ENCODE measurements at places on chromosomes 12 and 14. TPM values are rescaled to one million over a fixed set of nuclear protein-coding genes. Genes with fewer than 3 reads are reported as not detected.

C1QL4 gene
- total RNA-seq, result not detected

ZBTB42 gene
- 4.7 TPM for total RNA-seq

DNA sequence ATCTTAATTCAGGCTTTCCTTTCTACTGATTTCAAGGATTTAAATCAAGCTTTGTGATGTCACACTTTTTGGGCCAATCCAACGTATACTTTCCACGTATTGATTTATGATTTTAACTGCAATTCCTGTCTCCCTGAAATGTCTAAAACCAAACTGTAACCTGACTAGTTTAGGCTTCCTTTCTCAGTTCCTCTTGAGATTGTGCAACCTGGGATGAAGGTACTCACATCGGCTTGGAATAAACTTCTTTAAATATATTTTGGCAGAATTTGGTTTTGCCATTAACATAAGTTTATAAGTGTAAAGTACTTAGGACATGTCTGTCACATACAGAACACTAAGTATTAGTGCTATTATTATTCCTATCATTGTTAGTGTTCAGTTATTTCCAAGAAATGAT lies 224.6 kb downstream of the CRADD start:
- no peaks in the 10 kb centered on the region for H3K27me3 ChIP-seq
- no peak overlapping the region for H3K4me3 ChIP-seq
- no peaks in the 10 kb centered on the region for H3K4me1 ChIP-seq
- H3K27ac ChIP-seq, result no peak overlapping the region

DNA sequence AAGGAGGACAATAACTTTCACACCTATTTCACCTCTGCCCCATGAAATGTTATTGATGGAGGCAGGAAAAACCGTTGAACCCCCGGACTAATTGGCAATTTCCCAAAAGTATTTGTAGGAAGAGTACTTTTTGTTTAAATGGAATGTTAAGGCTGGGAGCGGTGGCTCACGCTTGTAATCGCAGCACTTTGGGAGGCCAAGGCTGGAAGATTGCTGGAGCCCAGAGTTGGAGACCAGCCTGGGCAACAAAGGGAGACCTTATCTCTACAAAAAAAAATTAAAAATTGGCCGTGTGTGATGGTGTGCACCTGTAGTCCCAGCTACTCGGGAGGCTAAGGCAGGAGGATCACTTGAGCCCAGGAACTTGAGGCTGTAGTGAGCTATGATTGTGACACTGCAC lies 26.0 kb upstream of the SPTLC2 start:
- no peaks in the 10 kb centered on the region for H3K27me3 ChIP-seq
- H3K4me1 ChIP-seq, result no peaks in the 10 kb centered on the region
- H3K36me3 ChIP-seq, result no peaks in the 10 kb centered on the region
- no peak overlapping the region for H3K4me3 ChIP-seq
- no peak for DNase-seq

- no peaks in the 10 kb centered on the region for H3K27me3 ChIP-seq
- no peaks in the 10 kb centered on the region for H3K36me3 ChIP-seq
- no peak overlapping the region for H3K27ac ChIP-seq
- no peak overlapping the region for H3K4me3 ChIP-seq
- no peaks in the 10 kb centered on the region for H3K4me1 ChIP-seq
These were observed 2.0 kb upstream of the ALX1 start for GRCh38 chr12:85277900-85278597.

DNA sequence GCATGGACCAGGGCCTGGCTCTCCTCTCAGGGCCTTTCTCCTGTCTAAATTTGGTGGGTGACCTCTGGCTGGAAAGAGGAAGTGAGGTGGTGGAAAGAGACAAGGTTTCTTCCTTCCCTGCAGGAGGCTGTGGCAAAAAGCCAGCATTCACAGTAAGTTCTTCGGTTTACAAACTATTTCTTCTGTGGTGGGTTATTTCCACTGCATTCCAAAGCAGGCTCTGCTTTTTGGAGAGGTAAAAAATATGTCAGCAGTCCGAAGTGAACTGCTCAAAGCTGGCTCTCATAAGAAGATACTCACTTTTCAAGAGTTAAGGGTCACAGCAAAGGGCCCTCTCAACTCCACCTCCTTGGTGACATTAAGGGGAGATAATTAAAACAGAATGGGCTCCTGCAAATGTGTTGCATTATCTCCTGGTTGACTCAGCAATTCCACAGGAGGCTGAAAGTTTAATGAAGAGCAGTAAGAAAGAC lies 48.9 kb upstream of the POC1B start:
- no peaks in the 10 kb centered on the region for H3K4me1 ChIP-seq
- H3K36me3 ChIP-seq, result no peaks in the 10 kb centered on the region
- H3K4me3 ChIP-seq, result no peak overlapping the region
- DNase-seq, result no peak
- no peak overlapping the region for H3K27ac ChIP-seq

DNA sequence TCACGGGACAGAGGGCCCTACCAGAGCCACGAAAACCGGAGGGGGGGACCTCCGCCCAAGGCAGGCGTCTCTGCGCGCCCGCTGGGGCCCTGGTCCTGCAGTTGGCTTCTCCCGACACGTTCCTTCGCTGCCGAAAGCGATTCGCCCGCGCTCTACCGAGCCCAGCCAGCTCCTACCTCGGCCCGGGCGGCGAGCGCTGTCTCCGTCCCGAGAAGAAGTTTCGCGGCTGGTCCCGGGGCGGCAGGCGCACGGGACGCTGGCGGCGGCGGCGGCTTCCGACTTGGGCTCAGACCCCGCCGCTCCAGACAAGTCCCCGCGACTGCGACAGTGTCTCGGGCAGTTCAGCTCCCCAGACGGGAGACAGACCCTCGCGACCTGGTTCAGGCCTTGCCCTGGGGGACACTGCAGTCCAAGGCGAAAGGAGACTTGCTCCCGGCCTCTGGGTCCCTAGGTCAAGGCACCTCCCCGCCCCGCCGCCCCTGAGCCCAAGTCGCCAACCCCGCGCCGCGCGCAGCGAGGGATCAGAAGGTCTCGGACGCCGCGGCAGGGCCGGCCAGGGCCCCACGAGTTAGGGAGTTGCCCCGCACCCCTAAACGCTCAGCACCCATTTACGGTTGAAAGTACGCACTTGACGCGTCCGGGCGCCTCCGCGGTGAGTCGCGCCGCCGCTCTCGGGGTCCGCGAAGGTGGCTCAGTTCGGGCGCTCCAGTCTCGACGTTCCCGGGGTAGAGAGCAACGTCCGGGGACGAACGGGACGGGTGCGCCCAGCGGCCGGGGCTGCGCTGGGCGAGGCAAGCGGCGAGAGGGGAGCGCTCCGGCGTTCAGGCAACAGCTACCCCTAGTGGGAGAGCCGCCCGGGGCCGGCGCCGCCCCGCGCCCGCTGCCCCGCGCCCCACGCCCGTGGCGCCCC lies 1.4 kb upstream of the DIO3 start:
- no peaks in the 10 kb centered on the region for H3K36me3 ChIP-seq
- H3K27ac ChIP-seq, result no peak overlapping the region
- no peaks in the 10 kb centered on the region for H3K27me3 ChIP-seq
- no peaks in the 10 kb centered on the region for H3K4me1 ChIP-seq
- H3K4me3 ChIP-seq, result no peak overlapping the region

GRCh38 chr12:110776410-110776809 lies 33.7 kb upstream of the PPP1CC start:
- no peaks in the 10 kb centered on the region for H3K36me3 ChIP-seq
- H3K27me3 ChIP-seq, result no peaks in the 10 kb centered on the region
- no peak overlapping the region for H3K27ac ChIP-seq

DNA sequence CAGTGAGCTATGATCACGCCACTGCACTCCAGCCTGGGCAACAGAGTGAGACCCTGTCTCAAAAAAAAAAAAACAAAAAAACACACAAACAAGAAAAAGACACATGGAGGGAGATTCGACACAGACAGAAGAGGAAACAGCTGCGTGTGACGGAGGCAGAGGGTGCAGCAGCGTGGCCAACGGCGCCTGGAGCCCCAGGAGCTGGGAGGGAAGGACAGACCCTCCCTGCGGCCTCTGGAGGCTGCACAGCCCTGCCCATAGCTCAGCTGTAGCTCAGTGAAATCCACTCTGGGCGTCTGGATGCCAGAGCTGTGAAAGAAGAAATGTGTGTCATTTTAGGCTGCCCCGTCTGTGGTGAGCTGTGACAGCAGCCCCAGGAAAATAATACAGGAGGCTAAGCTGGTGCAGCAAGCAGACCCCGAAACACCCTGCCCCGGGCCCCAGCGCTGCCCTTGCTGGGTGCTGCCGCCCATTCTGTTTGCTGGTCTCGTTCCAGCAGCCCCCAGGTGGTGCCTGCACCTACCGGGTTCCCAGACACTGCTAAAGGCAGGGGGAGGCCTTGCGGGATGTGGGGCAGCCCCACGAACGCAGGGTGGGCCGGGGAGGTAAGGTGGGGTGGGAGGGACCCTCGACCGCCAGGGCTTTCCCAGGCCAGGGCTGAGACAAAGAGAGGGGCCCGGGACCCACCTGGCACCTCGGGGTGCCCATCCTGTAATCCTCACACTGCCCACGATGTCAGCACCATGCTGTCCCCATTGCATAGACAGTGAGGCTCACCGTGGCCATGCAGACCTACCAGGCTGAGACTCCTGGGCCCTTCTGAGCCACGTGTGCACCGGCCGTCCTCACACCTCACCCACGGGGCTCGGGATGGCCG lies 21.2 kb downstream of the GALNT9 start:
- no peak overlapping the region for H3K4me3 ChIP-seq
- DNase-seq, result no peak
- H3K27me3 ChIP-seq, result no peaks in the 10 kb centered on the region
- no peak overlapping the region for H3K27ac ChIP-seq
- no peaks in the 10 kb centered on the region for H3K4me1 ChIP-seq

DNA sequence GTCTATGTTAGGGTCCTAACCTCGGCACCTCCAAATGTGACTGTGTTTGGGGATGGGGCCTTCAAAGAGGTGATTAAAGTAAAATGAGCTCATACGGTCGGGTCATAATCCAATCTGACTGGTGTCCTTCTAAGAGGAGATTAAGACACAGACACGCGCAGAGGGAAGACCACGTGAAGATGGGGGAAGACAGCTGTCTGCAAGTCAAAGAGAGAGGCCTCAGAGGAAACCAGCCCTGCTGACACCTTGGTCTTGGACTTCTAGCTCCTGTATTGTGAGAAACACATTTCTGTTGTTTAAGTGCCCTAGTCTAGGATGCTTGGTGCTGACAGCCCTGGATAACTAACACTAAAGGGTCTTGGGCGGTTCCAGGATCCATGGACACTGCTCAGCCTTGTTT lies 109.6 kb downstream of the DICER1 start:
- H3K36me3 ChIP-seq, result no peaks in the 10 kb centered on the region
- no peaks in the 10 kb centered on the region for H3K4me1 ChIP-seq
- H3K27me3 ChIP-seq, result no peaks in the 10 kb centered on the region
- no peak overlapping the region for H3K4me3 ChIP-seq
- no peak overlapping the region for H3K27ac ChIP-seq

ACOT6 gene
- total RNA-seq, result not detected

WSCD2 gene
- total RNA-seq, result 5.6 TPM

DNA sequence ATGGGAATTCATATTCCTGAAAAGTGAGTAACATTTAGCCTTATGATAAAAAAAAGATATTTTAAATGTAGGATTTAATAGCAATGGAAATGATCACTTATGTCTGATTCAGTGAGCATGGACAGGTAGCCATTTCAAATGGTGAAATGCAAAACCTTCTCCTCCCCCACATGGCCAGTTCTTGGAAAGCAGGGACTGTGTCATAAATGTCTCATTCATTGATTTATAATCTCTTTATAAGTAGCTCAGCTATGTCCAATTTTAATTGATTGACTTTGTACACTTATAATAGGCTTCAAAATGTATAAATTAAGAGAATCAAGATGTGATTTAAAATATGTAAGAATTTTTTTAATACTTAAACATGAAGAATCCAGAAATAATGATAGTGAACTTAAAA lies 24.6 kb upstream of the SCFD1 start:
- no peaks in the 10 kb centered on the region for H3K4me1 ChIP-seq
- H3K27ac ChIP-seq, result no peak overlapping the region
- no peak overlapping the region for H3K4me3 ChIP-seq
- no peak for DNase-seq

SMCO2 gene
- 0.90 TPM for total RNA-seq

RNASE1 gene
- 264 TPM for total RNA-seq

DNA sequence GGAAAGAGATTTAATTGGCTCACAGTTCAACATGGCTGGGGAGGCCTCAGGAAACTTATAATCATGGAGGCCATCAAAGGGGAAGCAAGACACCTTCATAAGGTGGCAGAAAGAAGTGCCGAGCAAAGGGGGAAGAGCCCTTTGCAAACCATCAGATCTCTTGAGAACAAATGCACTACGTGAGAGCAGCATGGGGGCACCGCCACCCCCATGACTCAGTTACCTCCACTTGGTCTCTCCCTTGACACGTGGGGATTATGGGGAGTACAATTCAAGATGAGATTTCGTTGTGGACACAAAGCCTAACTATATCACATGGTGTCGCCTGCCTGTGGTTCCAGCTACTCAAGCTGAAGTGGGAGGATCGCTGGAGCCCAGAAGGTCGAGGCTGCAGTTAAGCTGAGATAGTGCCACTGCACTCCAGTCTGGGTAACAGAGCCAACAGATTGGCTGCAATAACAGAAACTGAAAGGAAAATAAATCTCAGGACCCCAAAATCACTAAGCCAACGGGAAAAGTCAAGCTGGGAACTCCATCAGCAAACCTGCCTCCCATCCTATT lies 10.0 kb upstream of the CDCA4 start:
- no peak for DNase-seq
- H3K27ac ChIP-seq, result no peak overlapping the region
- no peaks in the 10 kb centered on the region for H3K27me3 ChIP-seq
- no peaks in the 10 kb centered on the region for H3K4me1 ChIP-seq
- no peak overlapping the region for H3K4me3 ChIP-seq

DNA sequence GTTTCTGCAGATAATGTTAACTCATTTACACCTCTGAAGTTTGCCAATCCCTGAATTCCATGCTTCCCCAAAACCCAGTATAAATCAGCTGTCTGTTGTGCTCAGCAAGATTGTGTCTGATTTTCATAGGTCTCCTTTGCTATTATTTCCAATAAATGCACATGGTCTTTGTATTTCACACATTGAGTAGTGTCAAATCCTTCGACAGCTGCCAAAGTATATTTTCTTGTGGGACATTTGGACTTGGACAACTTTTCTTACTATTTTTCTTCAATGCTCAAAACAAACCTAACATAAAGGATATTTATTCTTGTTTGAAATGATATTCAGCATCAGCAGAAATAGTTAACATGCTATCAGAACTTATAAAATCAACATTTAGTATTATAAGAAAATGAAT lies 406.1 kb upstream of the OR4E1 start:
- no peaks in the 10 kb centered on the region for H3K36me3 ChIP-seq
- no peaks in the 10 kb centered on the region for H3K27me3 ChIP-seq
- H3K4me3 ChIP-seq, result no peak overlapping the region

GRCh38 chr14:78697341-78697740 lies 527.2 kb downstream of the NRXN3 start:
- no peak overlapping the region for H3K27ac ChIP-seq
- no peak for DNase-seq
- no peak overlapping the region for H3K4me3 ChIP-seq
- H3K36me3 ChIP-seq, result no peaks in the 10 kb centered on the region

- no peak overlapping the region for H3K4me3 ChIP-seq
- H3K27me3 ChIP-seq, result no peaks in the 10 kb centered on the region
- no peaks in the 10 kb centered on the region for H3K4me1 ChIP-seq
- DNase-seq, result peak; percentile 85
- no peaks in the 10 kb centered on the region for H3K36me3 ChIP-seq
These were observed 25.2 kb upstream of the RND1 start for GRCh38 chr12:48890657-48891418.

- no peak overlapping the region for H3K27ac ChIP-seq
- H3K27me3 ChIP-seq, result no peaks in the 10 kb centered on the region
- no peaks in the 10 kb centered on the region for H3K36me3 ChIP-seq
- no peak for DNase-seq
These were observed 13.2 kb upstream of the NPAS3 start for GRCh38 chr14:32925439-32925838.

Data from aorta (tissue), 5 donors.